ENCODE measurements at places on chromosomes 16 and 17.
A peak's percentile ranks its signal among the peaks of the same experiment; 100 is the strongest.

- no peak for DNase-seq
Measured at GRCh38 chr17:4156750-4157381, 13.9 kb downstream of the CYB5D2 start.

DNA sequence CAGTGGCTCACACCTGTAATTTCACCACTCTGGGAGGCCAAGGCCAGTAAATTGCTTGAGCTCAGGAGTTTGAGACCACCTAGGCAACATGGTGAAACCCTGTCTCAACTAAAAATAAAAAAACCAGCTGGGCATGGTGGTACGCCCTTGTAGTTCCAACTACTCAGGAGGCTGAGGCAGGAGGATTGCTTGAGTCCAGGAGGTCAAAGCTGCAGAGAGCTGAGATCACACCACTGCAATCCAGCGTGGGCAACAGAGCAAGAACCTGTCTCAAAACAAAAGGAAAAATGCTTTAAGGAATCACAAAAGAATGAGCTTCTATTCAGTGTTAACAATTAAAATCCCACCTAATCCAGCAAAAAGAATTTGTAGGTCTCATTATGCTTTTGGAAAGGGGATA lies 5.9 kb downstream of the PRR11 start:
- DNase-seq: no peak

DNA sequence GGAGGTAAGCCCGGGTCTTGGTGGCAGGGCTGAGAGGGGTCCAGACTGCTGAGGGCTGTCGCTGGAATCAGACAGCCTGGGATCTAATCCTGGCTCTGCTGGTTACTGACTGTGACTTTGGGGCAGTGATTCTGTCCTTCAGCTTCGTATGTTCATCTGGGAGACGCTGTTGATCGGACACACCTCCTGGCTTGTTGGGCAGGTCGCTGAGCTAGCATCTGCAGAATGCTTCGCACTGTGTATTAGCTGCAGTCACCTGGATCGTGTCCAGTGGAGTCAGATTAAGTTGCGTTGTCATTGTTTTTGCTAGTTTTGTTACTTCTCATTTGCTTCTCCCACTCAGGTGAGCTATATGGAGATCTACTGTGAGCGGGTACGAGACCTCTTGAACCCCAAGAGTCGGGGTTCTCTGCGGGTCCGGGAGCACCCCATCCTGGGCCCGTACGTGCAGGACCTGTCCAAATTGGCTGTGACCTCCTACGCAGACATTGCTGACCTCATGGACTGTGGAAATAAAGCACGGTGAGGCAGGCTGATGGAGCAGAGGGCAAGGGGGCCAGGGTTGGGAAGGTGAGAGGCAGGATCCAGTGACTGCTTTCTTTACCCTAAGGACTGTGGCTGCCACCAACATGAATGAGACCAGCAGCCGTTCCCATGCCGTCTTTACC lies 4.5 kb downstream of the KIF1C start:
- DNase-seq: no peak

- no peak for DNase-seq
Measured at GRCh38 chr16:49562228-49562627, 188.6 kb downstream of the C16orf78 start.

DNA sequence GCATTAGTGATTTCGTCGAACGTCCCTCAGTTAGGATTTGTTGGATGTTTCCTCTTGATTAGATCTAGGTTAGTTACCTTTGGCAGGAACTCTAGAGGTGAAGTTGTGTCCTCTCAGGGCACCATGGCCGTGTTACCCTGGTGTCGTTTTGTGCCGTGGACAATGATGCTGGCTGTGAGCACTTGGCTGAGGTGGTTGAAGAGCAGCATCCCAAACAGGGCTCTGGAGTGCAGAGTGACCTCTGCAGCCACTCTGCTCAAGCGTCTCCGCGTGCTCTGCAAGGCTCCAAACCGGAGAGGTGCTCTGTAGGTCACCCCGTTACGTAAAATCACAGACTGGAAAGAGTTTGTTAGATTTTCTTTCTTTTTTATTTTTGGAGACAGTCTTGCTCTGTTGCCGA lies 33.0 kb downstream of the FOXK2 start:
- DNase-seq: no peak

GRCh38 chr16:3773663-3774062 lies 56.3 kb upstream of the TRAP1 start:
- DNase-seq: no peak

- no peak for DNase-seq
Measured at GRCh38 chr16:75570396-75571065, 4.4 kb downstream of the GABARAPL2 start.

- no peak for DNase-seq
Measured at GRCh38 chr17:6577686-6578263, 21.4 kb upstream of the PITPNM3 start.

GRCh38 chr17:4678448-4679026 lies 25.4 kb downstream of the PELP1 start:
- DNase-seq: no peak

- DNase-seq: no peak
Measured at GRCh38 chr17:83203472-83204221, 124.2 kb downstream of the METRNL start.

GRCh38 chr17:42985225-42985624 lies 4.9 kb downstream of the RUNDC1 start:
- no peak for DNase-seq

GRCh38 chr17:68576811-68577496 lies 24.2 kb downstream of the FAM20A start:
- no peak for DNase-seq

DNA sequence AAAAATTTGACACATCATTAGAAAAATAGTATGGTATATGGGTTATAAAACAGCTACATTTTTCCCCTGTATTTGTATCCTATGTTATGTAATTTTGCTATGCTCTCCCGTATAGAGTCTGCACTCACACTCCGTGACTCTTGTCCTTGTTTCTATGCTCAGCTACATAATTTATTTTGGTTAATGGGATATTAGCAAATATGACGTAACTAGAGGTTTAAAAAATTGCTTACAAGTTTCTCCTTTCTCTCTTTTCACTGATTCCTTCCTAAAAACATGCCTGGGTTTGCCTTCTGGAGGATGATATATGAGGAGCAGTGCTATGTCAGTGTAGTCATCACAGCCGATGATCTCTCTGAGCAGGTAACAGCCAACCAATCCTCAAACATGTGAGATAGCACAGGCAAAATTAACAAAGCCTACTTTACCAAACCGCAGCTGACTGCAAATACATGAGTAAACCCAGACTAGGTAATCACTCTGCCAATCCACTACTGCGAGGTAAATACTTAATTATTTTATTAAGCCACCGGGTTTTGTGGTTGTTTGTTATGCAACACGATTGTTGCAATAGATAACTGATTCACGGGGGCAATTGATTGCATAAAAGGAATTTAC lies 126.9 kb downstream of the KIF2B start:
- DNase-seq: no peak

DNA sequence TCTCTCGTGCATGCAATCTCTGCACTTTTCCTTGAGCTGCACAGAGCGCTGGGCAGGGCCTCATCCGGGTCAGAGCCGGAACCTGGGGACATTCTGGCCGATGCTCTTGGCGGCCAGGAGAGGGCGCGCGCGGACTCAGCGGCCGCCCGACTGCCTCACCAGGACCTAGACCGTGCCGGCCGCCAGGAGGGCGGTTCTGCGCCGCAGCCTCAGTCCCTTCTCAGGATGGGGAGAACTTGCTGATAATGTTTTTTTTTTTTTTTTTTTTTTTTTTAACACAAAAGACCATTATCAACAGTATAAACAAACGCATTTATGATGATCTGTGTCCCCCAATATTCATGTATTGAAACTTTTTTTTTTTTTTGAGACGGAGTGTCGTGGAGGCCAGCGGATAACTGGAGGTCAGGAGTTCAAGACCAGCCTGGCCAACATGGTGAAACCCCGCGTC lies 8.1 kb upstream of the FLYWCH2 start:
- DNase-seq: peak; percentile 39

DNA sequence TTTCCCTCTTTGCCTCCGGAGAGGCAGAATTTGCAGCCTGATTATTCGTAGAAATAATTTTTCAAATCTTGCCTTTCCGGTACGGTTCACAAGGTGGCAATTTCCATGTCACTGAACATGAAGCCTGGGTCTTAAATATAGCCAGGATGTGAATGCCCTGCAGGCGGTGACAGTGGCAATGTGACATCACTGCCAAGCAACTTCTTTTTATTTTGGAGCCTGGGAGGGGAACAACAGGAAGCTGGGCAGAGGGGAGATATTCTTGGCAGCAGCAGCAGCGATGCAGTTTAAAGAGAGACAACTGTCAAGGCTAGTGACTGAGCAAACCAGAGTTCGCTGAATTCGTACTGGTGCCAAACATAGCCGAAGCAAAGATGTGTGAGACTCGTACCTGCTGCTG lies 171.1 kb downstream of the SNX29 start:
- DNase-seq: peak; percentile 40

GRCh38 chr16:96935-97381 lies 18.9 kb downstream of the MPG start:
- DNase-seq: peak; percentile 63

DNA sequence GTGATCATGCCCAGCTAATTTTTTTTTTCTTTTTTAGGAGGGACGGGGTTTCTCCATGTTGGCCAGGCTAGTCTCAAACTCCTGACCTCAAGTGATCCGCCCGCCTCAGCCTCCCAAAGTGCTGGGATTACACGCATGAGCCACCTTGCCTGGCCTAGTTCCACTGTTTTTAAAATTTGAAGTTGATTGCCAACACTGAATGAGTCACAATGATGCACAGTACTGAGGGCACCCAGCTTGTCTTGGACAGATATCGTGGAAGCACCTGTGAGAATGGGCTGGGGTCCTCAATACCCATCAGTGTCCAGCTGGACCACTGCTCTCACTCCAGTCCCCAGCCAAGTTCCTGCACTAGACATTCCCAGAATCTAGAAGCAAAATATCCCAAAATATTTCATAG lies 2.5 kb downstream of the KNOP1 start:
- no peak for DNase-seq

DNA sequence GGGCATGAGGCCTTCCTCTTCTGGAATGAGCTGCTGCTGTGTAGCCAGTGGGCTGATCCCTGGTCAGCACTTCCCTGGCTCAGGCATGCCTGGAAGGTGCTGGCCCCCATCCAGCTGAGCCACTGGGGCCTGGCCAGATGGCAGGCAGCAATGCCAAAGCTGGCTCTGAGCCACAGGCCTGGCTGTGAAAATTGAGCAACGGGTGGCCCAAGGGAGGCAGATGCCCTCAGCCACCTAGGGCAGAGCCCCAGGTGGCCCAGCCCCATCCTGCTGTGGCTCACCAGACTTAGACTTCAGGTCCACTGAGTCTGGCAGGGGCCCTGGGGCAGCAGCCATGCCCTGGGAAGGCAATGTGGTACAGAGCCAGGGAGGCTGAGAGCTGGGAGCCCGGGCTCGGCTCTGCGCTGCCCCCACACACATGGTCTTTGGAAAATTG lies 8.5 kb upstream of the CRHR1 start:
- no peak for DNase-seq

GRCh38 chr16:714558-715476 lies at the start of gene METRN:
METRN (plus strand) TSS chr16:715118; CDS start chr16:715290, 172 bp downstream.
- DNase-seq: peak; percentile 30

DNA sequence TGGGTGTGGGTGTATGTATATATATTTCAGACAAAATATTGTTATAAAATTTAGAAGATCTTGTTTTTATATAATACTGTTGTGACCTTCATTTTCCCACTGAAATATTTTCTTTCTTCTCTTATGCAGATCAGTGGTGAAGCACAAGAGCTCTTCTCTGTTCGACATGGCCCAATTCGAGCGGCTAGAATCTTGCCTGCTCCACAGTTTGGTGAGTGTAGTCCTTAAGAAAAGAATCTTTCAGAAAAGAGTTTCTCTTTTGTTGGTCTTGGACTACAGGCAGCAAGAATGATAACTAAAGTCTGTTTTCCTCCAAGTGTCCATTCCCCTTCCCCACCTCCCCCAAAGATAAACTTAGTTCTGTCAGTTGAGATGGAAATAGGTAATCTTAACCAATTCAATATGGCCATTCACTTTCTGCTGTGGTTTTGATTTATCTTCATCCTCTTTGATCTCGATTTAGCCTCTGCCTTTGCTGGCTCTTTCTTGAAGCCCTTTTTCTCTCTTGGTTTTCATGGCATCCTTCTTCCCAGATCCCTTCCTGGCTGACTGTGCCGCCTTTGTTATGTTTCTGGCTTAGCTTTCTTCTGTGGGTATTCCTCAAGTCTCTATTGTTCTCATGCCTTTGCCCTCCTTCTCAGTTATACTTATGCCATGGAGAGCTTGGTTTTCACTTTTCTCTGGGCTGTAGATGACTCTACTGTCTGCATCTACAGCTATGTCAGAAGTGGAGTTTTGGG lies 69.6 kb downstream of the BCAS3 start:
- DNase-seq: no peak

GRCh38 chr17:6244253-6244652 lies 174.1 kb downstream of the WSCD1 start:
- no peak for DNase-seq

DNA sequence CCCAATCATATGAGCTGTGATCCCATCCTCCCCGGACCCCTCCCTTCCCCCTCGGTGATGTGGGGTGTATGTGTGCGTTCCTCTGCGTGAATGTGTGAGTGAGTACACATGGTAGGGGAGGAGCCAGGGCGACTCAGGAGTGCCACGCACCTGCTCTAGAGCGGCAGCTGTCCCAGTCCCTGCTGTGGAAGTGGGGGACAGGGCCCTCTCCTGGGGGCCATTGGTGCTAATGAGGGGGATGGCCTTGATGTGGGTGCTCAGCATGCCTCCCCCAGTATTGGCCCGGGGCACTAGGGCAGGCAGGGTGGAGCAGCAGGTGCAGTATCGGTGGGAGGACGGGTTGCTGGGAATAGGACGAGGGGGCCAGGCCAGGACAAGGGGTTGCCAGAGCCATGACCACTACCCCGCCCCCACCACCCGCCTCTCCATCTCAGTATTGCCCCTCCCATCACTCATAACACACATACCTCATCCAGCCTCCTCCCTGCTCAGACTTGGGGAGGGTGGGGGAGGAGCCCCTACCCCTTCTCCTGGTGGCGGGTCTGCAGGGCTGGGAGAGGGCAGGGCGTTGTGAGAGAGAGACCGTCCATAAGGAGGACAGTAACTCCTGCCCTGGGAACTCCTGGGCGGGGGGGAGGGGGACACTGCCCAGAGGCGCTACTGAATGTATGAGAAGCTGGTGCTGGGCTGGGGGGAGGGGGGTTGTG lies 8.5 kb downstream of the NR1D1 start:
- DNase-seq: no peak

- DNase-seq: no peak
Measured at GRCh38 chr17:9999919-10000695, 95.0 kb upstream of the RCVRN start.

DNA sequence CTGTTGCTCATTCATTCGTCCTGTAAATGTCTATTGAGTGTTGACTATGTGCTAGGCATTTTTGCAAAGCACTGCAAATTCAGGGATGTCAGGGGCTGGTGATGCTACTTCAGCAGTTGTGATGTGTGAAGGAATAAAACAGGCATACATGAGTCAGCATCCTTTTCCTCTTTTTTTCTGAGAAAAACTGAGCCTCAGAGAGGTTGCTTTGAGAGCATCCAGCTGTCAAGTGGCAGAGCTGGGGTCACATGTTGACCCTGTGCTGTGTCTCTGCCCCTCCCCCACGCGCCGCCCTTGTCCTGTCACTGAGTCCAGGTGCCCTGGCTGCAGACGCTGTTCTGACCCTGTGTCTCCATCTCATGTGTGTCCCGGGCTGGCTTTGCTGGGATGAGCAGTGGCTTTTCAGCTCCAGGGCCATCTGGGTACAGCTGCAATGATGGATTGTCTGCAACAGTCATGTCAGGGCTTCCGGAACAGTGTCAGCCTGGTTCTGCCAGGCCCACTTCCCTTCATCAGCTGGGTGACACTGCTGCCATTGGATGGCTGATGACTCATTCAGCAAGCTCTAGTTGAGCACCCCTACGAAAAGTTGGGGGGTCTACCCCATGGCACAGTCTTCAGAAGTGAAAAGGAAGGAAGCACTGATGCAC lies 14.9 kb downstream of the SEC14L5 start:
- no peak for DNase-seq

- DNase-seq: no peak
Measured at GRCh38 chr16:67936880-67937605, 393 bp upstream of the PSMB10 start.

All from NCI-H1694 (cell line).